ENCODE measurements at places on chromosomes 2 and 18.

GRCh38 chr2:233100192-233100998 is 40.3 kb downstream of the INPP5D start:
- no peak for DNase-seq

DNA sequence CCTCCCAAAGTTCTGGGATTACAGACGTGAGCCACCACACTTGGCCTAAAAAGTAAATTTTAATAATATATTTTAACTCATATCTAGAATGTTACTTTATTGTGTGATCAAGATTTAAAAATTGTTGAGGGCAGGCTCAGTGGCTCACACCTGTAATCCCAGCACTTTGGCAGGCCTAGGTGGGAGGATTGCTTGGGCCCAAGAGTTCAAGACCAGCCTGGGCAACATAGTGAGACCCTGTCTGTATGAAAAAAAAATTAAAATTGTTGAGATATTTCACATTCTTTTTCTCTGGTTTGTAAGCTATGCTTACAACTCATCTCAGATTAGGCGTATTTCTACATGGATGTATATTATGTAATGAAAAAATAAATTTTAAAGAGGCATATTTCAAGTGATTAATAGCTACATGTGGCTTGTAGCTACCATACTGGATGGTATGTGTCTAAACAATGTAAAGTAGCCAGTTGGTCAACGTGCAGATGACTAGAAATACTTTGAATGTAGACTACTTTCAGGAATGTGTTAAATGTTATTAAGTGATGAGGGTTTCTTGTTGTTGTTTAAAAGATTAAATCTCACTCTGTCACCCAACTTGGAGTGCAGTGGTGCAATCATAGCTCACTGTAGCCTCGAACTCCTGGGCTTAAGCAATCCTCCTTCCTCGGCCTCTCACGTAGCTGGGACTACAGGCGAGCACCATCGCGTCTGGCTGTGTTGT is 5.9 kb downstream of the RAB10 start:
- no peak for DNase-seq

DNA sequence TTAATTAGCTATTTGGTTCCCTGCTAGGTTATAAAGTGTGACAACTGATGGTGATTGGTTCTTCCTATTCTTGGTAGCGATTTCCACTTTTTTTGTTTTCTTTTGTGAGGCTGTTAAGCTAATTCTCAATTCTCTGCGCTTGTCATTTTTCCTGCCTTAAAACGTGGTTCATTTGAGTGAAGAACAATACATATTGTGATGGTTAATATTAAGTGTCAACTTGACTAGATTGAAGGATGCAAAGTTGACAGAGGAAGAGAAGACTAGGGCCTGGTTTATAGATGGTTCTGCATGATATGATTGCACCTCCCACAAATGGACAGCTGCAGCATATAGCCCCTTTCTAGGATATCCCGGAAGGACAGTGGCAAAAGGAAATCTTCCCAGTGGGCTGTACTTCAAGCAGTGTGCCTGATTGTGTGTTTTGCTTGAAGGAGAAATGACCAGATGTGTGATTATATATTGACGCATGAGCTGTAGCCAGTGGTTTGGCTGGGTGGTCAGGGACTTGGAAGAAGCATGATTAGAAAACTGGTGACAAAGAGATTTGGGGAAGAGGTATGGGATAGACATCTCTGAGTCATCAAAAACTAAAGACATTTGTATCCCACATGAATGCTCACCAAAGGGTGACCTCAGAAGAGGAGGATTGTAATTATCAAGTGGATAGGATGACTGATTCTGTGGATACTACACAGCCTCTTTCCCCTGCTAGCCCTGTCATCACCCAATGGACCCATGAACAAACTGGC is 39.4 kb upstream of the ZNF804A start:
- DNase-seq: no peak

- DNase-seq: no peak
Observed at GRCh38 chr2:28721601-28722191, 29.9 kb upstream of the PPP1CB start.
